AML-193 (cell line): ENCODE measurements at places on chromosomes 1 and 21.
A peak's percentile ranks its signal among the peaks of the same experiment; 100 is the strongest.

- no peak for DNase-seq
Measured at GRCh38 chr1:20486457-20487235, 636 bp upstream of the CAMK2N1 start.

GRCh38 chr1:100545855-100546254 is 7.9 kb downstream of the GPR88 start:
- DNase-seq: no peak

DNA sequence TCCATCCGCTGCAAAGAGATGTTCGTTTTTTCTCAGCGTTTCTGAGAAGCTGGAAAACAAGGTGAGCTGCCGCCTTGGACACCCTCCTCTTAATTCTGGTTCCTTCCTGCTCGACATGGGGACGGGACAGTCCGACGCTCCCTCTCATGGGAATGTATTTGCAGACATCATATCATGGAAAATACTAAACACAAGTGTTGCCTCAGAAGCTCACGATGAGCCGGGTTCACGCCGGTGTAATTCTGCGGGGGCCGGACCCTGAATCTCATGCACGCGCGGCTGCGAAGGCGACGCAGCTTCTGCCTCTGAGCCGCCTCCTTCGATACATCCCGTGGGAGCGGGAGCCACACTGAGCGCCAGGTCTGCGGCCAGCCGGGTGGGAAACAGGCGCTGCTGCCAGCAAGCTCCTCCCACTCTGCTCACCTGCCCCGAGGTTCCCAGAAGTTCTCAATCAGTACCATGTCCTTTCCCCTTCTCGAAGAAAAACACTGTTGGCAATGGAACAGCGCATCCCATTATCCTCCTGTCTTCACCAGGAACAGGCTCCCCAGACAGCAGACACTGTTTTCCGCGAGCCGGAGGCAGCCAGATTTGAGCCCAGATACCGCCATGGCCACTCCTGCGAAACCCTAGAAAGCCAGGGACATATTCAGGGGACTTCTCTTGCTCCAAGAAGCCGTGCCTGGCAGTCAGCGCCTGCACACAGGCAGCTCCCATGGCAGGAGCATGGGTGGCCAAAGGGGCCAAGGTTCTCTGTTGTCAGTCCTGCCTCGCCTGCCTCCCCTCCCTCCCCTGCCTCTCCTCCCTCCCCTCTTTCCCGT is 98.0 kb downstream of the WDR4 start:
- no peak for DNase-seq

GRCh38 chr1:39082010-39082799 is 56.1 kb downstream of the NDUFS5 start:
- no peak for DNase-seq

DNA sequence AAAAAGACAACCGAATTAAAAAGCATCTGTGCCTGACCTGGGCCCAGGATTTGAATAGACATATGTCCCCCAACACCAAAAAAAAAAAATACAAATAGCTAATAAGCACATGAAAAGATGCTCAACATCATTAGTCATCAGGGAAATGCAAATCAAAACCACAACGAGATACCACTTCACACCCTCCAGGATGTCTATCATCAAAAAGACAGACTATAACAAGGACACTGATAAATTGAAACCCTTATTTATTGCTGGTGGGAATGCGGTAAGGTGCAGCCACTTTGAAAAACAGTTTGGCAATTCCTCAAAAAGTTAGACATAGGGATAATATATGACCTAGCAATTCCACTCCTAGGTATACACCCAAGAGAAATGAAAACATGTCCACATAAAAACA is 72.3 kb upstream of the CAMK1G start:
- DNase-seq: no peak

GRCh38 chr21:46124083-46124925 is 26.4 kb downstream of the COL6A2 start:
- no peak for DNase-seq

DNA sequence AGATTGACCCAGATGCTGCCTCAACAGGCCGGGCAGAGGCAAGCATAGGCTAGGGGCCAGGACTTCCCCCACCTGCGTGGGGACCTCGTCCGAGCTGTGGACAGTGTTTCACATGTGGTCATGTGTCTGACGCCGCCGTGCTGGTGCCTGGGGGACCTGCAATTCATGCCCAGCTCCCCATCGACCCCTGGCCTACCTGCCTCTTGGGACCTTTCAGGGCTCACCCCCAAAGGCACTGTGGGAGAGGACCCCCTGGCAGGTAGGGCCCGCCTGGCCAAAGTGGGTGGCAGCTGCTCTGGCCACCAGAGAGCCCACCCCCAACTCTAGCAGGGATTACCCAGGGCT is 4.4 kb downstream of the TMEM201 start:
- no peak for DNase-seq

DNA sequence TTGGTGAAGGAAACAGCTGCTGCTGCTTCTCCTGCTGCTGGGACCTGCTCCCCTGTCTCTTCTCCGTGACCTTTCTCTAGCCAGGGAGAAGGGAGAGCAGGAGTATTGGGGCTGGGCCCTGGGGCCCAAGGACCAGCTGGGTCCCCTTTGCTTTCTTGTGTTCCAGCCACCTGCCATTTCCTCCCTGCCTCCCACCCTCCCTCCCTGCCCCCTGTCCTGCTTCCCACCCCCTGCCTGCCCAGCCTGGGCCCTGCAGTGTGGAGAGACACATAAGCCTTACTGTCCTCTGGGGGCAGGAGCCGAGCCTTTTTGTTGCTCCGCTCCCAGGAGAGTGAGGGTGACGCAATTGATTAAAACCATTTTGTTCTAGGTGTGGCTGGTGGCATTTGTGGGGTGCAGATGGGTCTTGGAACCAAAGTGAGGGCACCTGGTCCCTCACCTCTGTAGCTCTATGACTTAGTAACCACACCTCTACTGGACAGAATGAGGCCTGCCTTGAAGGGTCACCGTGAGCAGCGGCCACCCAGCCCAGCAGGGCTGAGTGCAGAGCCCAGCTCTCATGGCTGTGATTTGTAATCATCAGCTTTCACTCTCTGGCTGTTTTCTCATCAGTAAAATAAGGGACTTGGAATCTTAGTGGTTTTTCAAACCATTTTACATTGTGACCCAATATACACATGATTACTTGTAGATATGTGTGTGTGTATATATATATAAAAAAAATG is 13.9 kb upstream of the TMEM222 start:
- DNase-seq: no peak

DNA sequence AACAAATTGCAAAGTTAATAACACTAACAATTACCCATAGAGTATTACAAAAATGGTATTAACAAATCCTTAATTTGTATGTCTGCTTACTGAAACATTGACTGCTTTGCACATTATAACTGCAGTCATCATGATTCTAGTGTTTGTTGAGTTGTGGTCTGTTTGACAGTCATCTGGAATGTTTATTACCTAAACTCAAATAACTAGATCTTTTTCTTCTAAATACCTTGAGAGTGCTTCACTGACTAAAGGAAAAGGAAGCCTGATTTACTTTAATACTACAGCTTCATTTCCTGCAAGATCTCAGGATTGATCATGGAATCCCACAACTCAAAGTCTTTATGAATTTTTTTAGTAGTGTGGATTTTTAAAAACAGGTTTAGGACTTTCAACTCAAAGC is 70.0 kb downstream of the HMCN1 start:
- DNase-seq: no peak

DNA sequence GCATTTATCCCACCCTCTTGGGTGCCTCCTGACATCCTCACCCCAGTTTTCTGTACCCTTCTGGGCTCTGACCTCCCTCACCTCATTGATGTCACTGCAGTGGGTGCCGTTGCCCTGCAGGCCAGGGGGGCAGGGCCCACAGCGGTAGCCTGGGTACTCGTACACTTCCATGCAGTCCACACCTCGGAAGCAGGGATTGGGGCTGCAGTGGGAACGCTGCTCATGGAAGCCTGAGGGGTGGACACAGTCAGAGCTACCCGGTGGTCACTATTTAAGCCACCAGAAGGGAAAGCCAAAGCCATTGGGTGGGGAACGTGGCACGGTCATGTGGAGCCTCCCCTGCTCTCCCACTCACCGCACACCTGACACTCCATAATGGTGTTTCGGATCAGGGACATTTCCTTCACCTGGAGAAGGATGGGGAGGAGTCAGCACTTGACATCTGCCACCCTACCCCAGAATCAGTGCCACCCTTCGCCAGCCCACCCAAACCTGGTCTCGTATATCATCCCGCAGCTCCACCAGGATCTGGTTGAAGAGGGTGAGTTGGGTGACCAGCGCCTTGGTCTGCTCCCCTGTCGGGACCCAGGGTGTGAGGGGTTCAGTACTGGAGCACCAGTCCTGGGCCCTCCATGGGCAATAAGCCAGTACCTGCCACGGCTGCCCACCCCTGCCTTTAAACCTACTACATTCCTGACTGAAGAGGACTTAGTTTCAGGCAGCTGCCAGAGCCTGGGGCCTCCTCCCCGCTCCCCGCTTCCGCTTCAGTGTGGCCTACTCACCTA is 4.8 kb downstream of the THBS3 start:
- no peak for DNase-seq

DNA sequence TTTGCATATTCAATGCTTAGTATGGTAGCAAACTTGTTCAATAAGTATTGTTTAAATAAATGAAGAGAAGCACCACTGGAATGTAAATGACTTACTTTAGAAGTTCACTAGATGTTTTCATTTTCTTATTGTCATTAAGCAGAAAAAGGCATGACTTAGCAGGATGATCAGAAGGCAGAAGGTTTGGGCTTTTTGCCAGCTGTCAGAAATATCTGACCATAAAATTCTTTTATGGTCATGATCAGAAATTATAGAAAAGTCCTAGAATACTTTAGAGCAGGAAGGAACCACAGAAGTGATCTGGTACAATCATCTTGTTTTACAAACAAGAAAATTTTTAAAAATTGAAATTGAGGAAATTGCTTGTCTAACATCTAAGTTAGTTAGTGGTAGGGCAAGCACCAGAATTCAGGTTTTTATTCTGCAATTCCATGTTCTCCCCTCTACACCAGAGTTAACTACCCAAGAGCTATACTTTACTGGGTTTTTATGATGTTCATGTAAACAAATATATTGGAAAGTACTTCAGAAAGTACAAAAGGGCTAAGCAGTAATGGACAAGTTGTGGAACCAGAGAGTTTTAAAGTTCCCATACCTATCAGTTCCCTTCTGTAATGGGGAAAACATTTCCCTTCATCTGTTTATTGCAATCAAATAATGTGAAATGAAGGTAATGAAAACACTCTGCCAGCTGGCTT is 10.1 kb downstream of the FMO5 start:
- DNase-seq: no peak

- DNase-seq: peak; percentile 12
Measured at GRCh38 chr1:48093696-48094528, 96.7 kb upstream of the TRABD2B start.

DNA sequence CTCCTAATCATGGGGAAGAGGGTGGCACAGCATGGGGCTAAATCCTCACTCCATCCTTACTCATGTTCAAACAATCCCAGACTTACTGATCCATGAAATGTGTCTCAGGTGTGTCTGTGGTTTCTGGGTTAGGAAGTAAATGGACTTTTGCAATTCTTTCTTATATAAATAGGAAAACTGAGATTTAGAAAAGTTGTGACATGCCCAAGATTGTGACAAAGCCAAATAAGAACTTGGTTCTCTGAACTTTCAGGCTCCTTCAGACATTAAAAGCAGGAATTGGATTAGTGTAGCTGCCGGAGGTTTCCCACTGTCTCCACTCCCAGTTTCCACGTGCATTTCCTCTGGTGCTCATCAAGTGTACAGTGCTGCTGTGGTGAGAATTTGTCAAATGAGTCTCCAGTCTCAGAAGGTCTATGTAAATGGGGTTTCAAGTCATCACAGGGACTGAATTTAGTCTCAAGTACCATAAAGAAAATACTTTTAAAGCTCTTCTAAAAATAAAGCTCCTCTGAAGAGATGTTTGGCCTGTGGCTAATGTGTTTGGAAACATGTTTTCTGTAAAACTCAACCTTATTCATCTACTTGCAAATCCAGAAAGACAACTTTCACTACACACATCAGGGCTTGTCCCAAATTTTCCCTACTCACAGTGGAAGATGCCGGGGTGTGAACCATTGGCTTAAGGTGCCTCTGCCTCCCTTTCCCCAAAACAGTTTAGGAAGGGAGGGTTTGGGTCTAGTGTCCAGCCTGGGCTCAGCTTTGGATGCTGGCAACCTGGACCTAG is 115.2 kb downstream of the NGF start:
- no peak for DNase-seq

DNA sequence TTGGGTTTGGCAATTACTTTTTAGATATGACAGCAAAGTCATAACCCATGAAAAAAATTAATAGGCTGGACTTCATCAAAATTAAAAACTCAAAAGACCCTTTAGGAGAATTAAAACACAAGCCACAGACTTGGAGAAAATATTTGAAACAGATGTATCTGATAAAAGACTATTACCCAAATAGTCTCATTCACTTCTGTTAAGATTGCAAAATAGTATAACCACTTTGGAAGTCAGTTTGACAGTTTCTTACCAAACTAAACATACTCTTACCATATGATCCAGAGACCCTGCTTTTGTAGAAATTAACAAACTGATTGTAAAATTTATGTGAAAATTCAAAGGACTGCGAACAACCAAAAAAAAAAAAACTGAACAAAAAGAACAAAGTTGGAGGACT is 32.5 kb upstream of the SLC44A3 start:
- peak; percentile 35 for DNase-seq

DNA sequence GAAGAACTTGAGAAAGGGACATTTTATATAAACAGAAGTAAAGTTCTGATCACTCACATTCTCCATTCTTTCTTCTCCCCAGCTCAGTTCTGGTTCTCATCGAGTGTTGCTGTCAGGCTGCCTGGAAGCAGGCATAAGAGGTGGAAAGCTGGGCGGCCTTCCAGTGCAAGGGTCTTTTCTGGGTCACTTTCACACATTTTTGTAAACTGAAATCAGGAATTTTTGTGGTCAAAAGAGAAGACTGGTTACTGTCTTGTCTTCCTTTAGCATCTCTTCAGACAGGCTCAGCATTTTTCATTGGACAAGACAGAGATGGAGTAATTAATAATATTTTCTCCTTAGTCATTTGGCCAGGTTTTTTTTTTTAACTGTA is 93.7 kb downstream of the CTH start:
- DNase-seq: no peak

DNA sequence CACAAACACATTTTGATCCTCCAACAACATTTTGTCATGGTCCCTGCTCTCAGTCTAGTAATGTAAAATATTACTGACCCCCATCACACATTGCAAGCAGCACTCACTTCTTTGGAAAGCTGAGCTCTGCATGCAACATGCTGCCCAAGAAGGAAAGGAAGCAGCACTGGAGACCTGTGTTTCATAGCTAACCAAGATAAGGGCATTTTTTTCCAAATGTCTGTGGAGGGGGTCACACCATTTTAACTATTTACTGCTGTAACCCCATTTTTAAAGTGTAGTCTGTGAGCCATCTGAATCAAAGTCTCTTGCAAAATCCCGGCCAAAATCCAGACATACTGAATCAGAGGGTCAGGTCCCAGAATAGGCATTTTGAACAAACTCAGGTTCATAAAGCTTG is 4.5 kb upstream of the RASSF5 start:
- no peak for DNase-seq
